Eye (tissue), 1 donor: ENCODE measurements at places on chromosomes 7 and 10.

DNA sequence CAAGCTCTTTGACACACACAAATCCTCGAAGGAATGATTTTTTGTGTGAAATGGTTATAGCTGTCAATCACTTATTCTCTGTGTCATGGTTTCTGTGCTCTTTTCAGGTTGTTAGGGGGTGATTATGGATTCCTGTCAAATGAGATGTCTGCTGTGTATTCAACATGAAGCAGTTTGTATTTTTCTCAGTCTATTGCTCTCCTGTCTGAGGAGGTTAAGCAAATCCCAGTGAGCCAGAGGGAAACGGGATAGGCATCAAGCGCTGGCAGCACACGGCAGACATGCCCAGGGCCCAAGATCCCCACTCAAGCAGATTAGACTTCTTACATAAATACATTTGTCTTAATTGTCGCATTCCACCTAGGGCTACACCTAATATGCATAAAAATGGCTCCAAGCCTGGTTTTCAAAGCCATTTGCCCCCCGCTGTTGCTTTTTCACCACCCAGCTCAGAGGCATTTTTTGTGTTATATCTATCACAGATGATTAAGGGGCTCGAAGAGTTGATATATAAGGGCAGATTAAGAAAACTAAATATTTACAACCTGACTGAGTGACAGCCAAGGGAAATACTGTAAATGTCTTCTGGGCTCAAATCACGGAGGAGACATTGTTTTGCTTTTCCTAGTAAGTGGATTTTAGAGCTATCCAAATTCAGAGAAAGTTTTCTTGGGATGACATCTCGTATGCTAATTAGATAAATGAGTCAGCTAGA, 192.7 kb upstream of the LRGUK start:
- DNase-seq: peak; percentile 84

GRCh38 chr7:33590916-33591315, 314.4 kb upstream of the BMPER start:
- no peak for DNase-seq

- no peak for DNase-seq
Measured at GRCh38 chr7:137160236-137160635, 183.3 kb downstream of the PTN start.

GRCh38 chr7:138204285-138204981, 128.2 kb downstream of the AKR1D1 start:
- DNase-seq: peak; percentile 66

DNA sequence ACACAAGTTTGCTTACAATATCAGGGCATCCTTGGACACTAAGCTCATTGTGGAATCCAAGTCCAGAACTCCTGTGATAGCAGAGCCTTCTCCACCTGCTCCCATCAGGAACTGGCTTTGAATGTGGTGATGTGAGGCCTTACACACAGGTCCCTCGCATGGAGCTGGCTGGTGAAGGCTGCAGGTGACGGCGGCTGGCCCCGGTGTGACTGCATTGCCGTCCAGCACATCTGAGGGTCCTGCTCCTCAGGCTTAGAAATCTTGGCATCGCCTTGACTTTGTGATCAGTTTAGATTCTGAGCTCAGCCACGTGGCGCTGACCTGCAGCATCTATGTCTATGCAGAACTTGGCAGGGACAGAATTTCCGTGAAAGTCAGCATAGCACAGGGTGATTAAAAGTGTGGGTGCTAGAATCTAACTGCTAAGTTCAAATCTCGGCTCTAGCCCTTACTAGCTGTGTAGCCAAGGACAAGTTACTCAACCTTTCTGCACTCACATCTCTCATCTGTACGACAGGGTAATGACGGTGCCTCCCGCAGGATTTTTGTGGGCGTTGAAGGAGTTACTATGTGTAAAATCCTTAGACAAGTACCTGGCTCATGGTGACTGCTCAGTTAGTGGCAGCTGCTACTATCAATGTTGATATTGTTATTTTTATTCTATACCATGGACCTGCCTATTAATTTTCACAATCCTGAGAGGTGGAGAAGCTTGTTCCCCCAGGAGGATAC, 26.6 kb downstream of the HKDC1 start:
- no peak for DNase-seq

DNA sequence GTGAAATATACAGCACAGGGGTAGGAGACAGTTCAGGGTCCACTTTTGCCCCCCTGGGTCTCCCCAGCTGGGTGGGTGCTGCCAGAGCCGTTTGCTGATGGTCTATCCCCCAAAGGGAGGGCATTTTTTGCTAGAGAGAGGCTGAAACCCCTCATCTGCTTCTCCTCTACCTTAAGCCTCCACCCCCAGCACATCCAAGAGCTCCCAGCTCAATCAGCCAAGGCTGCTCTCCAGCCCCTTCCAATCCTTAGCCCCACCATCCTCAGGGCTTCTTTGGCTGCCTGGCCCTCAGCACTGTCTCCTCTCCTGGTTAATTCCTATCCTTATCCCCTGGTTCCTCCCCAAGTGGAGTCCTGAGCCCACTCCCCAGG, 153.1 kb downstream of the AOAH start:
- no peak for DNase-seq

- peak; percentile 32 for DNase-seq
Measured at GRCh38 chr10:24901686-24902399, 50.6 kb downstream of the PRTFDC1 start.

GRCh38 chr10:70575874-70576802, 26.4 kb downstream of the PRF1 start:
- DNase-seq: no peak

GRCh38 chr7:48049850-48050249, 14.5 kb downstream of the C7orf57 start:
- no peak for DNase-seq

- DNase-seq: no peak
Measured at GRCh38 chr10:34224639-34225038, 590.5 kb downstream of the PARD3 start.

- no peak for DNase-seq
Measured at GRCh38 chr7:137981175-137981574, 20.7 kb downstream of the CREB3L2 start.

DNA sequence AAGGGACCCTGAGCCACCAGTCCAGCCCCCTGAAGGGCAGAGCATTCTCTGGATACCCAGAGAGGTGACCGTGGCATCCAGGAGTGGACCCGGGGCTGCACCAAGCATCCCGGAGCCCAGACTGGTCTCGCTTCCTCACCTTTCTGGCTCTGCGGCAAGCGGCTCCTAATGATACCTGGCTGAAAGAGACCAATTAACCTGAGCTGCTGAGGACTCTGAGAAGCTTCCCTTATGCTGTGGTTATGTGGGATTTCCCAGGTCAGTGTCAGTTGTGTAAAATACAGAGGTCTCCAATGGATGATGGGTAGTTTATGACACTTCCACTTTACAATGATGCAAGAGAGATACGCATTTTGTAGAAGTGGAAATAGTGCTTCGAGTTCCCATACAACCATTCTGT, 51.5 kb downstream of the PFKFB3 start:
- no peak for DNase-seq

DNA sequence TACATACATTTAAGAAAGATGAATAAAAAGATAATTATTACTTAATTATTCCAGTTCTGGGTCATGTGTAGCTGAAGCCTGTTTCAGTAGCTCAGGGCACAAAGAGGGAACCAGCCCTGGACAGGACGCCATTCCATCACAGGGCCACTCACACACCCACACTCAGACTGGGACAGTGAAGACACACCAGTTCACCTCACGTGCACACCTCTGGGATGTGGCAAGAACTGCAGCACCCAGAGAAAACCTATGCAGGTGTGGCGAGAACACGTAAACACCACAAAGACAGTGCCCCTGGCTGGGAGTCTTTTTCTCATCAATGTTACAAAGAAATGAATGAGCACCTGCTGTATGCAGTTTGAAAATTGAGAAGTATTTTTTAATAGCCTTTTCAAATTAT, 1.6 kb upstream of the IDI1 start:
- DNase-seq: no peak

- DNase-seq: no peak
Measured at GRCh38 chr10:8617792-8618191, 563.3 kb downstream of the GATA3 start.

- DNase-seq: peak; percentile 64
Measured at GRCh38 chr7:26627891-26628341, 236.5 kb downstream of the SKAP2 start.

DNA sequence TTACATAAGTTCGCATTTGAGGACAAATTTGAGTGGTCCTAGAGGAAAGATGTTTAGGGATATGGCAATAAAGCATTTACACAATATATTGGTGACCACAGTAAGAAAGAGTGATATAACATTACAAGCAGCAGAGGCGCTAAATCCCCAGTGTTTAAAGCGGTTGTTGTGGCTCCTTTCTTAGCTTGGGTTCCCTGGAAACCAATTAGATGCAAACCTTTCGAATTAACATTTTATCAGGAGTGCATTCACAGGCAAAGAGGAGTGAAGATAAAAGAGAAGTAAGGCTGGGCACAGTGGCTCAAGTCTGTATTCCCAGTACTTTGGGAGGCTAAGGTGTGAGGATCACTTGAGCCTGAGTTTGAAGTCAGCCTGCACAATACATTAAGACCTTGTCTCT, 331.1 kb downstream of the BICC1 start:
- no peak for DNase-seq

DNA sequence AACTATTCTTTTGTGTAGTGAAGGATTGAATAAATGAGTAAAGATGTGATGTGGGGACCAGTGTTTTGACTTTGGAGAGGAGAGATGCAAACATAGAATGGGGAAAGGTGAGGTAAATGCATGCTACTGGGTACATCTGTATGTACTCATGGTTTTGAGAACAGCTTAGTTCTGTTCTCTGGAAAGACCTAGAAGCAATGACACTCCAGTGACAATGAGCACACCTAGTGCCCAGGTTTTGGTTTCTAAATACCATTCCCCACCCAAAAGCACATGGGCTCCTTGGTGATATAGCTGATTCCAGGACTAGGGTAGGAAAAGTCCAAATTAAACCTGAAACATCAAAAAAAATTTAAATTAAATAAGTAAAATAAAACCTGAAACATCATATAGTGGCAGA, 22.6 kb upstream of the HSPA12A start:
- DNase-seq: no peak

GRCh38 chr10:49071160-49071761, 44.1 kb downstream of the VSTM4 start:
- DNase-seq: no peak

DNA sequence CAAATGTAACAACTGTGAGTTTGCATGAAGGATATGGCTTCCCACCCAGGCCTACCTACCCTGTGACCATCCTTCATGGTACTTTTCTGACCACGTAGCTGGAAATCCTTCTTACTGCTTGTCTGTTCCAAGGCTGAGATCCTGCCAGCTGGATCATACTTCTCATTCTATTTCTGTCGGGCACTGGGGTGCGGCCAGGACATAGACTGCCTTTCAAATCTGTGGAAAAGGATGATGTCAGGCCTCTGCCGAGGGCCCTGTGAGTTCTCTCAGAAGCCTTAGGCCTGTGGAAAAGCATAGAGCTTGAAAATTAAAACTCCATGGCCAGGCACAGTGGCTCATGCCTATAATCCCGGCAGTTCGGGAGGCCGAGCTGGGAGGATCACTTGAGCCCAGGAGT, 10.0 kb downstream of the VWC2 start:
- DNase-seq: no peak

DNA sequence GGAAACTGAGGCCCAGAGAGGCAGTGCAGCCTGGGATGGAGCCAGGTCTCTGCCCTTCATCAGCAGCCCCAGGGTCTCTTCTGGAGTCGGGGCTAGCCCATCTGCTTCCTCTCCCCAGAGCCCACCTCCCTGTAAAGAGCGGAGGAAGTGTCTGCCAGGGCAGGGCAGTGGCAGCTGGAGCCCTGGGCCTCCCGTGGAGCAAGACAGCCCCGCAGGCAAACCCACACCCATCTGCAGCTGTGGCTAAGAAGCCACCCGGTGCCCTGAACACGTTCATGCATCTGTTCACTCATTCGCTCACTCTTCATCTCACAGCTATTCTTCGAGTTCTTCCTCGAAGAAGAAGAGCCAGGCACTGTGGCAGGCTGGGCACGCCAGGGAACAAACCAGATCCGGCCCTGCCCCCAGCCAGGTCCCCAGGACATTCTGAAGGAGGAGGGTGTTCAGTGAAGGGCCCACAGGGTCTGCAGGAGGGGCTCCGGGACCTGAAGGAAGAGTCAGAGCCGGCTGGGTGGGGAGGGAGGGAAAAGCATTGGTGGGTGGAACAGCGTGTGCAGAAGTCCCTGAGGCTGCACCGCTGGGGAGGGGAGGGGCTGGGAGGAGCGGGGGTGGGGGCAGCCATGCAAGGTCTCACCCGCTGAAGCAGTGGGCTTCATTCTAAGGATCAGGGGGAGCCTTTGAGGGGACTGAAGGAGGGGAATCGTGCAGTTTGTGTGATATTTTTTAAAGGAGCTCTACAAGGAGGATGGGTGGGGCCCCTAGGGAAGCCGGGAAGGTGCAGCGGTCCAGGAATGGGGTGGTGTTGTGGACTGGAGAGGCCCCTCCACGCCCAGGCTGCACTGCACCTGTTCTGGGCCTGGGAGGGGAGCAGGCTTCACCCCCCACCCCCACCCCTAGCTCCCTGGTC, 99.1 kb downstream of the UNCX start:
- DNase-seq: peak; percentile 49
